ENCODE measurements at places on chromosomes 16 and 17. TPM values are rescaled to one million over a fixed set of nuclear protein-coding genes. Genes with fewer than 3 reads are reported as not detected.

DNAI2 gene
- 1.5 TPM for total RNA-seq

C1QTNF8 gene
- total RNA-seq = not detected

RBL2 gene
- total RNA-seq = 208 TPM

RGS11 gene
- total RNA-seq = not detected

KRT9 gene
- total RNA-seq = not detected

TXNL4B gene
- 12.8 TPM for total RNA-seq

CCR7 gene
- total RNA-seq = 192 TPM

CTRB2 gene
- not detected for total RNA-seq

ASGR2 gene
- total RNA-seq = not detected

RNFT1 gene
- total RNA-seq = 27.0 TPM

HAS3 gene
- total RNA-seq = 3.0 TPM

GDPD1 gene
- 2.9 TPM for total RNA-seq

CDH1 gene
- total RNA-seq = 4.6 TPM

P2RX5 gene
- total RNA-seq = 16.7 TPM

SPNS3 gene
- total RNA-seq = 2.5 TPM

FLII gene
- total RNA-seq = 344 TPM

KRTAP4-9 gene
- total RNA-seq = not detected

NPIPA1 gene
- 109 TPM for total RNA-seq

C16orf54 gene
- total RNA-seq = 89.4 TPM

ASIC2 gene
- not detected for total RNA-seq

SALL1 gene
- total RNA-seq = not detected

PGAP6 gene
- total RNA-seq = 71.4 TPM

RNF135 gene
- total RNA-seq = 3.8 TPM

SMIM22 gene
- total RNA-seq = not detected

RAPGEFL1 gene
- total RNA-seq = 4.5 TPM
